Activated T-cell treated with anti-CD3 and anti-CD28 coated beads, Interleukin-2, amount 50 U/mL, for 48 hours (primary cell): ENCODE measurements at places on chromosomes 4 and X.

DNA sequence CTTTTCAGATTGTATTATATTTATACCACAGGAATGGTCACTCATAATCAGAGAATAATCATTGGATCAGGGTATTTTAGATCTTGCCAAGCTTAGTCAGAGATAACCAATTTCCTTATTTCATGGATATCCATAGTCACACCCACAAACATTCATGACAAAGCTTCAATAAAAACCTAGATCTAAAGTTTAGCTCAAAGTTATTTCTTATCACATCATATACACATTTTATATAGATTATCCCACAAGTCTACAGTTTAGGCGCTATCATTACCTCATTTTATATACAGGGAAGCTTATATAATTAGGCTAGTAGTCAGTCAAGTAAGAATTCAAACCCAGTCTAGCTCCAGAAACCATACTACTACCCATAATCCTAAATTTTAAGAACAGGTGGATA is 82.3 kb downstream of the SLC10A7 start:
- no peak for DNase-seq

DNA sequence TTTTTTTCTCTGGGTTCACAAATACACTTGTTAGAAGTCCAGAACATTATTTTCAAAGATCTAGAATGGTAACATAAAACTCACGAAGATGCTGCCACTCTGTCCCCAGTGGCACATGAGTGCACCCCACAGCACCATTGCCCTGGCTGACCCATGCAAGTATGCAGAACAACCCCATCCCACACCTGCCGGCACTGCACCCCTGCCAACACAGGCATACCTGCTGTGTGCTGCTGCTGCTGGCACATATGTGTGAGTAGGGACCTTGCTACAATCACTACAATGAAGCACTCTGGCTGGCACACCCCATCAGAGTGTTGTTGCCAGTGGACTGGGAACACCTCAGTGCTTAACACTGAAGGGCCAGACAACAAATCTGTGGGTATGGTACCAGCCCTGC is 66.9 kb downstream of the CISD2 start:
- no peak for DNase-seq

GRCh38 chrX:150446995-150447394 is 83.9 kb downstream of the MAMLD1 start:
- DNase-seq: no peak

DNA sequence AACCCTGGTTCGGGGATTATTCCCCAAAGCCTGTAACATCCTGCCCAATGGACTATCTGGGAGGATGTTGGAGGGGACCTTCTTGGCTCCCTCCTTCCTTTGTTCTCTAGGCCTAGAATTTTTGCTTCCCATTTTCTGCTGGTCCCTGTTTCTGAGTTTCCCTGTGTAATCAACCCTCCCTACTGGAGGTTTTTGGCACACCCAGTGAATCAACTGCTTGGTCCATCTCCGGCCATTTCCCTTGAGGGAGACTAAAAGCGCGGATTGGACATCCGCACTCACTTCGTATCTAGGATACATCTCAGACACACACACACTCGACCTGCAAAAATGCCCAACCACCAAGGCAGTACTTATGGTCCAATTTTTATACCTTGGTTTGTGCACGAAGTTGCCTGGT is 108.2 kb upstream of the MAGEE2 start:
- no peak for DNase-seq

DNA sequence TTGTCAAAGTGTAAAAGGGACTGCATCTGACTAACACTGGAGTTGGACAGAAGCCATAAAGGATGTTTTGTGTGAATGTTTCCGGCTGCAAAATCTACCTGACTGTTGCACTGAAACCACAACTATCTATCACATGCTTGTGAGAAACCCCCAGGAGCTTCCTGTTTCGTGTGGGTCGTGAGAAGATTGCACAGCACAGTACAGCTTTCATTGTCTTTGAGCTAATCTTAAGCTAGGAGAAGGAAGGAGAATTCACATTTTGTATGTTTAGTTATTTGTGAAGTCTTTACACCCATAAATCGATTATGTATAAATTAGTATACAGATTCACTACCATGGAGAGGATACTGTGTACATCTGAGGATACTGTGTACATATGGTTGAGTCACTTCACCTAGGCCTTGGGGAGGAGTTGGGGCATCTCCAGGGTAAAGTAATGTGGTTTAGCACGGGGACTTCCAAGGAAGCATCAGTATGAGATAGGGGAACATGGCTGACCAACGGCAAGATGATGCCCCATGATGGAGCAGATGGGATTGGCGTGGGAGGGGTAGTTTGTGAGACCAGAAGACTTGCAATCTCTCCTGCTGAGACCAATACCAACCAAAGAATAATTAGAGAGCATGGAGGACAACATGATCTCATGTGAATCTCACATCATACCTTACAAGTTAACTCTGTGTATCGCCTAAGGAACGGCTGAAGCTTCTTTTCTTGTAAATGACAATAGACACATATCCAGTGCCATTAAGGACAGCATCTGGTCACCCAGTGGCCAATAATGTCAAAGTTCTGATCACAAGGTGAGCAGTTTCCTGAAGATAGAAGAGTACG is 43.1 kb upstream of the FAM9C start:
- DNase-seq: peak; percentile 70

GRCh38 chrX:44580466-44580865 is 37.8 kb upstream of the FUNDC1 start:
- no peak for DNase-seq

GRCh38 chr4:182555997-182556418 is 312.8 kb downstream of the TENM3 start:
- no peak for DNase-seq

- DNase-seq: no peak
Measured at GRCh38 chr4:7040765-7041164, 2.4 kb upstream of the TADA2B start.

- DNase-seq: no peak
Measured at GRCh38 chr4:75434105-75434504, 80.1 kb downstream of the RCHY1 start.

- no peak for DNase-seq
Measured at GRCh38 chr4:40479378-40479777, 144.2 kb downstream of the CHRNA9 start.

GRCh38 chr4:182513587-182514291 is 270.5 kb downstream of the TENM3 start:
- DNase-seq: no peak

DNA sequence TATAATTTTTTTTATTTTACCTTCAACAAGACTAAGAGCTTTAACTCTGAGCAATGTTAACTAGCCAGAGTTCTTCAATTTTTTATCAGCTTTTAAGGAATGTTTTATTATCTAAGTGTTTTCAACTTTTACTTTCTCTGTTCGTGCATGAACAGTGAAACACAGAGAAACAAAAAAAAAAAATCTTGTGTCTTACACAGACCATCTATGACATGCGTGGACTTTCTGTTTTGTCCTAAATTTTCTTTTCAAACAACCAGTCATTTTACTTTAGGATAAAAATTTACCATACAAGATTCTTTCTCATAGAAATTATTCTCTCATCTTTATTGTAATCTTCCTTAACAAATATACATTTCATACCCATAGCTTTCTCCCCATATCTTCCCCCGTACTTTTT is 731.9 kb upstream of the PCDH10 start:
- no peak for DNase-seq

- no peak for DNase-seq
Measured at GRCh38 chr4:78459327-78459726, 92.2 kb upstream of the ANXA3 start.

DNA sequence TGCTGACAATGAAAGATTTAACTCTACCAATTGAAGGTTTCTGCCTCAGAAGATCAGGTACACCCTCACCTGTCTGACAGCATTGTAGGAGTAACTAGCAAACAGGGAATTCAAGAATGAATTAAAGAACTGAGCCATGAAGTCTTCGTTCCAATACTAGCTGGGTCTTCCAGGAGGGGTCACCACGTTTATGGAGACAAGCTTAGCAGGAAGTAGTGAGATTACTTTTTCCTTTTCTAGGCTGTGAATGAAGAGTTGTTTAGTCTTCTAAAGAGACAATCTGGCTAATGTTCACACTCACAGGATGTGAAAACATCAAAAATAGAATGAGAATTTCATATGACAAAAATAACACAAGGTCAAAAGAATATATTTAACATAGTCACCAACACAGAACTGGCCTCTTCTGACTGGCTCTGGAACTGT is 54.9 kb downstream of the REELD1 start:
- no peak for DNase-seq

- DNase-seq: no peak
Measured at GRCh38 chrX:51697397-51697796, 12.9 kb upstream of the CENPVL1 start.

DNA sequence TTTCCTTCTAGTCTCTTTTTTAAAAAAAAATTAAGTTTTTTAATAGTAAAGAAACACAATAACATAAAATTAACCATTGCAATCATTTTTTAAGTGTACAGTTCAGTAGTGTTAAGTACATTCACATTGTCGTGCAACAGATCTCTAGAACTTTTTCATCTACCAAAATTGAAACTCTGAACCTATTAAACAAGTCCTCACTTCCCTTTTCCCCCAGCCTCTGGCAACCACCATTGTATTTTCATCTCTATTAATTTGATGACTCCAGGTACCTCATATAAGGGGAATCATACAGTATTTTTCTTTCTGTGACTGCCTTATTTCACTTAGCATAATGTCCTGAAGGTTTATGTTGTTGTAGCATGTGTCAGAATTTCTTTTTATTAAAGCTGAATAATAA is 31.8 kb downstream of the MSL3 start:
- no peak for DNase-seq

DNA sequence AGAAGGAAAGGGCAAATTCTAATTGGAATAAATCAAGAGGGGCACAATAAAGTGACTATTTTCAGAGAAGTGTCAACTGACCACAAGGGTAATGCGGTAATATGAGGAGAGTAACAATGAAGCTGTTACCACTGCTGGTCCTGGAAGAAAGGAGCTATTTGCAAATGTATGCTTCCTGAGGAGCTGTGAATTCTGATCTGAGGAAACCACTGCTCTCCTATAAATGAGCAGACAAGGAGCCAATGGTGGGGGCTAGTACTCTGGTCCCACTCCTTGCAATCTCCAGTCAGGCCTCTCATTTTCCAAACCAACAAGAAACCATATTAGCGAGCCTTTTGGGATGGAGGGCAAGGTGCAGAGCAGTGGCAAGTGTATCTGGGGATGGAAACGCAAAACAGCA is 770.2 kb downstream of the FSTL5 start:
- DNase-seq: no peak

DNA sequence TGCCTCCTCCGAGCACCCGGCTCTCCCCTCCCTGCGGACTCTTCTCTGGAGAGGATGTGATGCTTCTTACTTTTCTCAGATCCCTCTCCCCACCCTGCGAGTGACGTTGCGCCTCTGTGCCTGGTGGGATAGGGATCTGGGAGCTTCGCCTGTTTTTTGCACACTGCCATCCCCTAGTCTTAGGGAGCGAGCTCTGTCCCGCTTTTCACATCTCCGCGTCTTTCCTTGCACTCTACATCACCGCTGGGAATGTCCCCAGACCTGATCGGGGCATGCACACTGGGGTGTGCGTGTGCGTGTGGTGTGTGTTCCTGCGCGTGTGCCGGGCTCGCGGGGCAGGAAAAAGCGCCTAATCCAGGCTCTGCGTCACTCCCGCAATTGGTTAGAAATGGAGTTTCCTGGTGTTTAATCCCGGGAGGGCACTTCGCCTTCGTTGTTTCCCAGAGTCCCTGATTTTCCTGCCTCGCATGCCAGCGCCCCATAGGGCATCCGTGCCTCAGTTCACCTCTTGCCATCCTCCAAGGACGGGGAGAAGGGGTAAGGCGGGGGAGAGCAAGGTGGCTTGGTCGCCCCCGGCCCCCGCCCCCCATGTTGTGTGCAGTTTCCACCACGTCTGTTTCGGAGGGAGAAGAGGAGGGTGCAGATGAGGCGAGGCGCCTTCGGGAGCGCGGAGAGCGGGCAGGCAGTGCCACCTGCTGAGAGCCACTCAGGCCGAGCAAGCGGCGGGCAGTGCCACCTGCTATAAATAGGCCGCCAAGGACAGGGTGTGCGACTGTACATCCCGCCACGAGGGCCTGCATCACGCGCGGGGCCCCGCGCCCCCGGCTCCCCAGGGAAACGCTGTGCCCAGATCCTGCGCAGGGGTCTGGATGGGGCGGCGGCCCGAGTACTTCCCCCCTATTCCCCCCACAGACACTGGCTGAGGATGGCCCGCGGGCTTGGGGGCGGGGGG is 759 bp upstream of the TBC1D1 start:
- peak; percentile 54 for DNase-seq

DNA sequence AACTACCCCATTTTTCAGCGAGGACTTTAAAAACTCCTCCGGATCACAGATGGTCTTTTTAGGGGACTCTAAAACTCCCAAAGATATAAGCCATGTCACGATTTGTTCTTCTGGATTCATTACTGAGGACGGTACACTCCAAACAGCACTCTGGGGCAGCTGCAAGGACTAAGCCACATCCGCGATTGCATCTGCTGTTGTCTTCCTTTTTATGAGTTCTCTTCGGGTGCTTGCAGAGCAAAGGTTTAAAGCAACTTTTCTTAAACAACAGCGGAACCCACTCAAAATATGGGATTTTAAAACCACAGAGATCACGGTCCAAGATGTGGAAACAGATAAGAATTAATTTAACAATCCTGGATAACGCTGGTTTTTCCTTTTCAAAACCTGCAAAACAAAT is at the start of gene ARHGEF6:
Gene ARHGEF6, minus strand, starts transcription at position 170 of the 400 bp plus-strand sequence. Its CDS starts 50 bp downstream, at position 120.
- no peak for DNase-seq

GRCh38 chr4:146222313-146222712 is 8.0 kb downstream of the REELD1 start:
- no peak for DNase-seq

- no peak for DNase-seq
Measured at GRCh38 chrX:123873956-123874355, 14.1 kb downstream of the XIAP start.

DNA sequence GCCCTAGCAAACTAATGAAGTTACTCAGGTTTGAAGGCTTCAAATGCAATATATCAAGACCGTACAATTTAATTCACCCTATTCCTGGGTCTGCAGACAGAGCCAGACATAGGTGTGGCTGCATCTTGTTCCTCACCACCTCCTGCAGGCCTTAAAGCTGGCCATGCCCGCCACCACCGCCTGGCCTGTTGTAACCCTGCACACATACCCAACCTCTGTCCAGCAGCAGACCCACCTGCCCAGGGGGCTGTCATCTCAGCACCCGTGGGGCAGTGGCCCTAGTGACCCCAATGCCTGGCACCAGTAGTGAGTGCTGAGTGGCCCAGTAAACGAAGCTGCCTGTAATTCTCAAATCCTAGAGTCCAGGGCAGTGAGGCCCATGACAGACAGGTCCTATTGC is 40.7 kb downstream of the ZBTB49 start:
- DNase-seq: no peak

- DNase-seq: no peak
Measured at GRCh38 chr4:159980826-159981468, 878.1 kb downstream of the RAPGEF2 start.

DNA sequence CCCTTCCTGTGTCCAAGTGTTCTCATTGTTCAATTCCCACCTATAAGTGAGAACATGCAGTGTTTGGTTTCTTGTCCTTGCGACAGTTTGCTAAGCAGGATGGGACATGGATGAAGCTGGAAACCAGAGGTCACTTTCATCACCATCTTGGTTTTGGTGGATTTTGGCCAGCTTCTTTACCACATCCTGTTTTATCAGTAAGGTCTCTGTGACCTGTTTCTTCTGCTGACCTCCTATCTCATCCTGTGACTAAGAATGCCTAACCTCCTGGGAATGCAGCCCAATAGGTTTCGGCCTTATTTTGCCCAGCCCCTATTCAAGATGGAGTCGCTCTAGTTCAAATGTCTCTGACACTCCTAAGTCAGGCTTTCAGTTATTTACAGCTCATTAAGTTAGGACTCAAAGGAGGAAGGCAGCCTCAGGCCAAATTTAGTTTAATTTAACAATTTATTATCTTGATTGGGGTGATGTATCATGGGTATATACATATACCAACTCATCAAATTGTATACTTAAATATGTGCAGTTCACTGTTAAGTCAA is 169.9 kb upstream of the NDP start:
- no peak for DNase-seq
